ENCODE measurements at places on chromosomes 5 and 9.

DNA sequence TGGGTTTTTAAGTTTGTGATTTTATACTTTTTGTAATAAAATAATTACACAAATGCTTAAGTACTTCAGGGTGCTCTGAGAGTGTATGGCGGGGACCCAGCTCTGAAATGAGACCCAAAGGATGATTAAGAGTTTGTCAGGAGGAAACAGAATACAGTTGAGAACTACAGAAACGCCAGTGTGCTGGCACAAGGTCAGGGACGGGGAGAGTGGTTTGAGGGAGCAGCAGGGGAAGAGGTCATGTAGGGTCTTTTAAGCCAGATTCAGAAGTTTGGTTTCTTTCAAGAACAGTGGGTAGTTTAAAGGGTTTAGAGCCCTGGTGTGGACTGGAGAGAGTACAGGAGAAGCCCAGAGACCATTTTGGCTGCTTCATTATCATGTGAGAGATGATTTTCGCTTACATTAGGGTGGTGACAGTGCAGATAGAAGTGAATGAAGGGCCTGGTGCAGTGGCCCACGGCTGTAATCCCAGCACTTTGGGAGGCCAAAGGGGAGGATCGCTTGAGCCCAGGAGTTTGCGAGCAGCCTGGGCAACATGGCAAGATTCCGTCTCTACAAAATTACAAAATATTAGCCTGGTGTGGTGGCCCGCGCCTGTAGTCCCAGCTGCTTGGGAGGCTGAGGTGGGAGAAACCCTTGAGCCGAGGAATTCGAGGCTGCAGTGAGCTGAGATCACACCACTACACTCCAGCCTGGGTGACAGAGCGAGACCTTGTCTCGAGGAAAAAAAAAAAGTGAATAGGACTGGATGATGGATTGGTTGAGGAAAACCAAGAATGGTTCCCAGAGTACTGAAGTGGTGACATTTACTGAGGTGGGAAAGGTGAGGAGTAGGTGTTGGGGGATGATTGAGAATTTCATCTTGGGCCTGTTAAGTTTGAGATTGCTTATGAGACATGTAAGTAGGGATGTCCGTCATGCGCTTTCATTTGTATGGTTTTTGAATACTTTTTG, 1.4 kb upstream of the ETF1 start:
- no peak for DNase-seq

DNA sequence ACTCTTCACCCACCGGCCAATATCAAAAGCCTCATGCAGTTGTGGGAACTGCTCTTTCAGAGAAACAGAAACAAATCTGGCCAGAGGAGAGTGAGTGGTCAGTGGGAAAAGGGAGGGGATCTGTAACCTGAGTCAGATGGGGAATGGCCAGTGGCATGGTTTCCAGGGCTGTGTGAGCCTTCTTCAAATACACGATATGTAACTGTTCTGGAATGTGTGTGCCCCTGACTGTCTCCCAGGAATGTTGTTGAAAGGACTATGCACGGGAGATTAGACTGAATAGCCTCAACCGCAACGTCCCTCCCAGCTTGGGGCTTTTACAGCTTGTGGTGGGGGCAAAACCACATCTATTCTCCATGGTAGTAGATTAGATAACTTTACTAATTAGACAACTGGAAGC, 60.8 kb downstream of the SH3TC2 start:
- no peak for DNase-seq

GRCh38 chr9:130606887-130607600, 27.7 kb downstream of the FUBP3 start:
- no peak for DNase-seq

DNA sequence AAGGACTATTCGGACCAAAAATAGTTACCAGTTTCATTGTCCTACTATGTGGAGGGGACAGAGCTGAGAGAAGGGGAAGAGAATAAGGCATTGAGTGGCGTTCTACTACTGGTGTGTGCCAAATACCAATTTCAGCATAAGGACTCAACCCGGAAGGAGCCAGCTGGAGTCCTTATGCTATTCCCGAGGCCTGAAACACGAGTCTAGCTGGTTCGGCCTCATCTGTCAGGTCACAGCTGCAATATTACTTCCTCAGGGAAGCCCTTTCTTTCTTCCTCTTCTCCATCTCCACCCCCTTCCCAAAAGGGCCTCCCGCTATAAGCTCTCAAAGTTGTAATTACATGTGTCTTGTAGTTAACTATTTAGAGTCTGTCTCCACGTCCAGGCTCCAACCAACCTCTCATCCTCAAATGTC, 20.5 kb upstream of the FER start:
- no peak for DNase-seq

- DNase-seq, result no peak
These were observed 939.7 kb downstream of the NR2F1-AS1 start for GRCh38 chr5:92641031-92641962.

- no peak for DNase-seq
These were observed 1923.4 kb upstream of the CDH9 start for GRCh38 chr5:28961816-28962215.

- DNase-seq, result peak; percentile 75
These were observed 45.4 kb upstream of the ZFR start for GRCh38 chr5:32489791-32490562.

GRCh38 chr5:54867310-54867944, 118.0 kb downstream of the ESM1 start:
- no peak for DNase-seq

DNA sequence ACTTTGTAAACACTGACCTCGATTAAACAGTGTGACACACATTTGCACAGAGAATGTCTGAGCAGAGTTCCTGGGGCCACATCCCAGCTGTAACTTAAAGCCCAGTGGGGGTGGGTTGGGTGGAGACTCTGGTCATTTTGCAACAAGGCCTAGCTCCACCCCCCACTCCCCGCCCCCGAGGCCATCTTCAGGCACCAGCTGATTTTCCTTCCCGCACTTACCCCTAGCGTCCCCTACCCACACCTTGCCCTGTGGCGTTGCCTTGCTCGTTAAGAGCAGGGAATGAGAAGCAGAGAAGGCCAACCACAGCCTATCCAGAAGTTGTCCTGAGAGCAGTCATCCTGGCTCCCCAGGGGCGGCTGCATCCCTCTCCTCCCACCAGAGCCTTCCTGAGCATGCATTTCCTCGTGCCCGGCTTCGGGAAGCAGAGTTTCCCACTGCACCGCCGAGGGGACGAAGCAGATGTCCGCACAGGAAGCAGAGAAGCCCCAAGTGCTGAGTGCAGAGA, 101.7 kb upstream of the SARDH start:
- DNase-seq, result no peak

GRCh38 chr5:82375488-82376244, 97.5 kb upstream of the RPS23 start:
- DNase-seq, result no peak

- DNase-seq, result no peak
These were observed 25.7 kb downstream of the OXCT1 start for GRCh38 chr5:41844502-41844901.

DNA sequence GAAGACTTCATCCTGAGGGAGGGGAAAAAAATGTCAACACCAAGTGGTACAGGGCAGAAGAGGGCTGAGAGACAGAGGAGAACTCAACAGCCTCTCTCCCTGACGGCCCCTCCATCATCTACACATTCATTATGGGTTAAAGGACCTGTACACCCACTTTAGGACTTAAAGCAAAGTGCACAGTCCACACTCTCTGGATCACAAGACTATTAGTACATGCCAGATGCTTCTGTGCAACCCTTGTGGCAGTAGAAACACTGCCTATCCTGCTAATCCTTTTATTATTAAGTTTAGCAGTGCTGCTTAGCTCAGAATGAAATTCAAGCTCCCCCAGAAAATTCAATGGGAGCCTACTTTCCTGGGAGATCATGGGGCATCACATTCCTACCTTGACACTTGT, 1.9 kb downstream of the FRMD3 start:
- DNase-seq, result no peak

- no peak for DNase-seq
These were observed 47.0 kb upstream of the CLK4 start for GRCh38 chr5:178673801-178674295.

- DNase-seq, result no peak
These were observed 66.3 kb upstream of the NFIB start for GRCh38 chr9:14380061-14380836.

- no peak for DNase-seq
These were observed 518.2 kb upstream of the TLE4 start for GRCh38 chr9:79053598-79053997.

- no peak for DNase-seq
These were observed 291.2 kb downstream of the CWC27 start for GRCh38 chr5:65059681-65060598.

- no peak for DNase-seq
These were observed 335.6 kb downstream of the ZNF608 start for GRCh38 chr5:124410539-124411488.

DNA sequence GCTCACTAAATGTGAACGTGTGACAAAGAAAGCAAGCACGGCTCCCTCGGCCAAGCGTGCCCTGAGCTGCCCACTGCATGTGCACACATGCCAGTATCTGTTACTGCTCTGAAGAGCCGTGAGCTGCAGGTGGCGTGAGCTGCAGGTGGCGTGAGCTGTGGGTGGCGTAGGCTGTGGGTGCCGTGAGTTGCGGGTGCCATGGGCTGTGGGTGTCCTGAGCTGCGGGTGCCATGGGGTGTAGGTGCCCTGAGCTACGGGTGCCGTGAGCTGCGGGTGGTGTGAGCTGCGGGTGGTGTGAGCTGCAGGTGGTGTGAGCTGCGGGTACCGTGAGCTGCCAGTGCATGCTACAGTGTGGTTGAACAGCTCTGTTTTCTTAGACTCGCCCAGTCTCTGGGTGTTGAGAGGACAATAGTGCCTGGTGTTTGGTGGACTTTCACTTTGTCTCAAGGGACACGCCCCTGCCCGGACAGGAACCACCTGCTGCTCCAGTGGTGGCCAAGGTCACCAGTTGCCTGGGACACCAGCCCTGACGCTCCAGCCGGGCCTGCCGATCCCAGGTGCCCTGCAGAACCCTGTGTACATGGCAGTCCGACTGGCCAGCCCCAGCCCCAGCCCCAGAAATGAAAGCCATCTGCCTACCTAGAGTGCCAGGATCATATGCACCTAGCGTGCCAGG, 6.7 kb downstream of the CCDC187 start:
- DNase-seq, result no peak

GRCh38 chr9:91496351-91496750, 72.7 kb upstream of the NFIL3 start:
- no peak for DNase-seq

GRCh38 chr9:93122721-93123221, 11.3 kb downstream of the NINJ1 start:
- no peak for DNase-seq

- DNase-seq, result no peak
These were observed 417.3 kb downstream of the RASEF start for GRCh38 chr9:82645600-82645999.

GRCh38 chr5:45604092-45604491, 92.1 kb downstream of the HCN1 start:
- DNase-seq, result no peak

DNA sequence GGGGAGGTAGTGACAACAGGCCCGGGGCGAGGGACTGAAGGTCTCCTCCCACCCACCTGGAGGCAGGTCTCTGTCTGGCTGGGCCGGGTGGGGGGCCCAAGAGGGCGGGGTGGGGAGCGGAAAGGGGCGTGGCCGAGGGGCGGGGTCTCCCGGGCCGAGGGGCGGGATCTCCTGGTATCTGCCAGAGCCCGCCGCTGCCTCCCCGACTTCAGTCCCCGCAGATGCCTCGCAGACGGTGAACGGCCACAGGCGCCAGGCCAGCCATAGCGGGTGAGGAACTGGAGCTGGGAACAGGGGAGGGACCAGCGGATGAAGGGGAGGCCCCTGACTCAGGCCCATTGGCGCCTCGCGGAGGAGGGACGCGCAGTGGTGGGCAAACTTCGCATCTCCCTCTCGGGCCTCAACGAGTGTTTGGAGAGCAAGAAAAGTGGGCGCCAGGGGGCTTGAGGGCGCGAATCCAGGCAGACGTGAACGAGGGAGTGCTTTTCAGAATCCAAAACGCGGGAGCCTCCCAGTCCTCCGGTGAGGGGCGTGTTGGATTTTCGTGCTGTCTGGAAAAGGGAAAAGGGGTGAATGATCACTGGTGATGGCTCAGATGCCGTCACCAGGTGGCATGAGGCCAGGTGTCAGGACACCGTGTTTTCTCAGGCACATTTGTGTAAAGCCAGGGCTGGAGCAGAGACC, at the start of gene ADGRD2:
Gene ADGRD2 (plus strand): TSS at position 211 of the 684 bp plus-strand sequence. CDS start 1,216 bp downstream, outside the sequence.
- DNase-seq, result no peak

DNA sequence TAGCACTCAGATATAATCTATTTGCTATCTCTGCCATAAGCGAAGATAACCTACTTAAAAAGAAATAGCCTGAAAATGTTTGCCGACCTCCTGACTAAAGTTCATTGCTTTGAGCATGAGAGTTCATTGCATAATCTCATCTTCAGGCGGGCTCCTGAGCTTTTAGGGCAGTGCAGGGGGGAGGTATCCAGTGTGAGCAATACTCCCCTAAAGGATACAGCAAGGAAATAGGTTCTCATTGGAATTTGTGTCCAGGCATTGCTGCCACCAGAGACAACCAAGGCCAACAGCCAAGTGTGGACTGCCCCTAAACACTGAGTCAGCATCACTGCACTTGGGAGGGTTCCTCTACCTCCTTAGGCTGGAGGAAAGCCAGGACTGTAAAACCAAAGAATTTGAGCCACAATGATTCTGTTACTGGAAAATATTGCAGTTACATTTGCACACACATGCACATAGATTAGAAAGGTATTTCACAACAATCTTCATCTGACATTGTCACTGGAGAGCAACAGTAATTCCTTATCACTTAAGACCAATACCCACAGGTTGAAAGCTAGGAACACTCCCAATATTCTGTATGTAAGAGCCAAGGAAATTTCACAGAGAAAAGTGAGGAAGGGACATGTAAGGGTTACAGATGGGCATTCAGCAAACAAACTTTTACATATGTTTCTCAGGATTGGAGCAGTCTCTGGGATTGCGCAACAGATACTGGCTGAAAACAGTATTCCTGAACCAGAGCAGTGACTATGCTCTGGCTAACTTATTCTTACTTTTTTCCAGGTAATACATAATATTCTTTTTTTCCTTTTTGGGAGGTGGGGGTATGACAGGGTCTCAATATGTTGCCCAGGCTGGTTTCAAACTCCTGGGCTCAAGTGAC, 98.6 kb upstream of the TLE1 start:
- no peak for DNase-seq

DNA sequence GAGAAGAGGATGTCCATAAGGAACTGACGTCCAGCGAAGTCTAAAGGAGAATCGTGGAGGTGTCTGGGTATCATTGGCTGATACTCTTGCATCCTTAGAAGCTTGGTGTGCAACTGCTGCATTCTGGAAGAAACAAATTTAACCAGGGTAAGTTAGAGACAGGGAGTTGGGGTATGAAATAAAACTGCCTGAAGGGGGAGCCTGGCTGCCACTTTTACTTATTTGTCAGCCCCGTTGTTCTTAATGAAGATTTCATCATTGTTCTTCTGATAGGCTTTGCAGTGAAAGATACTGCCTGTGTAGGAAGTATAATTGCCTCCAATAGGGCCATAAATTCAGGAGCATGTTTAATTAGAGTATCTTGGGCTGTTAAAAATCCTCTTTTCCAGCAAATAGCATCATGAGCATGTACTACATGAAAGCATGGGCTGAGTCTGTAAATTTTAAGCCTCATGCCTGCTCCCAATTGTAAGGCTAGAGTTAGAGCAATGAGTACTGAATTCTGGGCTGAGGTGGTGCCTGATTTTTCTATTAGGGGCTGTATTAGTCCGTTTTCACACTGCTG, 1264.5 kb upstream of the ACO1 start:
- peak; percentile 29 for DNase-seq
